ENCODE measurements at places on chromosomes 5 and 9.

DNA sequence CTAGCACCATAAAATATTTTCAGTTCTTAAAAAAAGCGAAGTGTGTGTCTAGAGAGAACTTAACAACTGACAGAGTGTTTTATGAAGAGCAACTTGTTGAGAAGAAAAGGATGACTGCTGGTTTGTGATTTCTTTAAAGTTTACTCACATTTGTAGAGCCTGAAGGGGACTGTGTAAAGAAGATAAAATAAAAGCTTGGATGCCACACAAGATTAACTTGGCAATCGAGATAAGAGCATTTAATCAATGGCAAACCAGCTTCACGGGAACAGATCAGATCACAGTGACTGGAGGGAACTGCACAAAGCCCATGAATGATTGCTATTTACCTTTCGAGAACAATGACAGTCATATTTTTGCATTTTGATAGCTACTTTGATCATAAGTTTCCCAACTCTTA lies 2013.1 kb upstream of the CDH9 start:
- DNase-seq, result no peak

DNA sequence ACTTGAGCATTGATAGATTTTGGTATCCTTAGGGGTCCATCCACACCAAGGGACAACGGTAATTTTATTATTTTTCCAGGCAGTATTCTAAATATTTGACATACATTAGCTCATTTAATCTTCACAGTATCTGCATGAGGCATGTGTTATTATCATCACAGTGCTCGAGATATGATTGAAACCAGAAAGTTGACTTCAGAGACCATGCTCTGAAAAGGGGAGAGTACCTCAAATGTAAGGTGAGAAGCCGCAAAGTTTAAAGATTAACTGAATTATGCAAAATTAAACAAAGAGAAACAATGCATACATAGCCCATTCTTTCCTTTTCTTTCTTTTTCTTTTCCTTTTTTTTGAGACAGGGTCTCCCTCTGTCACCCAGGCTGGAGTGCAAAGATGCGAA lies 104.1 kb downstream of the SLC25A46 start:
- DNase-seq, result no peak

DNA sequence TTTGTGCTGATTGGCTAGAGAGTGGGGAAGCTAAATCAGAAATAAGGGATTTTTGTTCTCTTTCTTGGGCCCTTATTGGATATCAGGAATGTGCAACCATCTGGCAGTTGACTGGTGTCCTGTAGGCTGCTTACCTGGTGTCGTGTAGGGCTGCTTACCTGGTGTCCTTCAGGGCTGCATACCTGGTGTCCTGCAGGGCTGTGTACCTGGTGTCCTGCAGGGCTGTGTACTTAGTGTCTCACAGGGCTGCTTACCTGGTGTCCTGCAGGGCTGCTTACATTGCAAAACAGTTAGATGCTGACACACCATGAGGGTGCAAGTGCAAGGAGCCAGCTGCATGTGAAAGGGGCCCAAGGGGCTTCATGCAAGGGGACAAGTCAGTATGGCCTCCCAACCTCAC lies 249.3 kb downstream of the ICE1 start:
- no peak for DNase-seq

- no peak for DNase-seq
Observed at GRCh38 chr9:98755006-98755618, 41.2 kb downstream of the ANKS6 start.

DNA sequence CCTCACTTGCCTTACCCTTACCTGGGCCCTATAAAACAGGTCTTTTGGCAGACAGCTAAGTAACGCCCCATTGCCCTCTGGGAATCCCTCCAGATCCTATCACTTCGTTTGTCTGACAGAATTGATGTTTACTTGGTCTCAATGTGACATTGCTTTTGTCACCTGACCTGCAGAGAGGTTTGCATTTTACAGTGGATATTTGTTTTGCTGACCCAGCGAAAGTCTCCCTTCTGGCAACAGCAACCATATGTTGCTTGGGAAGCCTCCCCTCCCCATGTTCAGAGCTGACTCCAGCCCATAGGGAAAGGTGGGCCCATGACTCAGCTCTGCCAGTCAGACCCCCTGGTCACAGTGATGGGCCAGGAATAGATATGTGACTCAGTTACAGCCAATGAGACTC lies 54.0 kb upstream of the LARP1 start:
- no peak for DNase-seq

Data from activated naive CD8-positive, alpha-beta T cell treated with anti-CD3 and anti-CD28 coated beads for 36 hours (primary cell).